Right renal pelvis (tissue), 4 donors: ENCODE measurements at places on chromosomes 7 and 10.

- no peak for DNase-seq
These were observed 2.2 kb upstream of the HOXA7 start for GRCh38 chr7:27158436-27159265.

DNA sequence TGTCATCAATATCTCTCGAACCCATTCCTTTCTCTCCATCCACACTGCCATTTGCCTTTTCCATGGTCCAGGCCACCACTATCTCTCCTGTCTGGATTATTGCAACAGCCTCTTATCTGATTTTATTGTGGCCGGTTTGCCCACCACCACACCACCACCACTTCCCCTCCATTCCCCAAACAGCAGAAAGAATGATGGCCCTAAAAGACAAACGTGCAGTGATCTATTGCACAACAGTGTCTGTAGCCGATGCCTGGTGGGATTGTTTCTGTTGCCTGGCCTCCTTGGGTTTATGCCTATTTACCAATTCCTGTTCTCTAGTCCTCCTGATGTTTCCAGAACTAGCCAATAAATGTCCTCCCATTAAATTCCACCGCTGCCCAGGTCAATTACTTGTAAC lies 10.2 kb upstream of the ST8SIA6 start:
- DNase-seq: no peak

DNA sequence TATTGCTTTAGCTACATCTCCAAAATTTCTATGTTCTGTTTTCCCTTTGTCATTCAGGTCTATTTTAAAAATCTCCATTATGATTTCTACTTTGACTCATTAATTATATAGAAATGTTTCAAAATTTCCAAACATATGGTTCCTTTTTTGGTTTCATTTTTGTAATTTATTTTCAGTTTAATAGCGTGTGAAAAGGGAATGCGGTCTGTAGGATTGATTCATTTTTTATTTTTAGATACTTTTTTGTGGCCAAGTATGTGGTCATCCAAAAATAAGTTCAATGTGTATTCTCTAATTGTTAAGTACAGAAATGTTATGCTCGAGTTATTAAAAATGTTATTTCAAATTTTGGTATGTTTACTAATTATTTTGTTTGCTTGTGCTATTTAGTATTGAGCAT lies 72.5 kb upstream of the ANKRD1 start:
- no peak for DNase-seq

- no peak for DNase-seq
These were observed 18.3 kb downstream of the MMS19 start for GRCh38 chr10:97479939-97480338.

DNA sequence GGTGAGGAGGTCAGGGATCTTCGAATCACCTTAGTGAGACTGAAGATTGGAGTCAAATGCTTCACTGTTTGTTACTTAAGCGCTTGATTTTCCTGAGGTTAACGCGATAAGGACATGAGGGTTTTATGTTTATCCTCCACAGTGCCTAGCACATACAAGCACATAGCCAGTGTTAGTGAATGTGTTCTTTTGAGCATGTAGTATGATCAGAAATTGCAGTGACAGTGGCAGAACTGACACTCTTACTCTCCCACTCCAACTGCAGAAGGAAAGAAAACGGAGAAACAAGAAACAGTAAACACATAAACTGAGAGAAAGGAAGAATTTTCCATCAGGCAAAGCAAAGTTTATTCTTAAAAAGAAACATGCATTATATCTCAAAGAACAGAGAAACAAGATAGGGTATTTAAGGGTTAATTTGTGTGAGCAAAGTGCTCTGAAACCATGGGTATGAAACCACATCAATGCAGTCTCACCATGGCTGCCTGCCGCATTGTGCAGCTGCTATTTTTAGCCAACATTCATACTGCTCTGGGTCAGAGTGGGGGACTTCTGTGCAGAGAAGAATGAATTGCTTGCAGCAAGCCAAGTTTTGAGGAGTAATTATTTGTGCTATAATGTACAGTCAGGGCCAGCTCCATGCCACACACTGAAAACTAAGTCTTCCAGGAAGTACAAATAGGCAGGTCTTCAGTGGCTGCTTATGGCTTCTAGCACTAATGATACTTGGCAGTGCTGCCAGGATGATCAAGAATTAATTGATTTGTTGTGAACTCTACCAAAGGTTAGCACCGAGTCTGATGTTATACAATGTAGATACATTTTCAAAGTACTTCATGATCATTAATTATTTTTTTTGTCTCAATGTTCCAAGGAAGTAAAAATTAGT lies 152.0 kb downstream of the MACC1 start:
- DNase-seq: no peak

- no peak for DNase-seq
These were observed 64.4 kb upstream of the SFMBT2 start for GRCh38 chr10:7475046-7475911.
